Skeletal muscle tissue (tissue), 5 donors: ENCODE measurements at places on chromosomes 3 and 15. TPM values are rescaled to one million over a fixed set of nuclear protein-coding genes. Genes with fewer than 3 reads are reported as not detected.

Gene HYKK
- total RNA-seq: 3.7 TPM

Gene RHO
- not detected for total RNA-seq

Gene SAMMSON
- total RNA-seq: under 0.01 TPM

Gene CCR4
- total RNA-seq: not detected

Gene GOLGA6A
- total RNA-seq: 1.0 TPM

Gene CEP19
- total RNA-seq: 2.6 TPM

Gene CYP1A2
- total RNA-seq: not detected

Gene NCK1
- 36.5 TPM for total RNA-seq

Gene PLAAT1
- total RNA-seq: 14.6 TPM

Gene DNAJC13
- total RNA-seq: 44.4 TPM

Gene CCR1
- total RNA-seq: 3.7 TPM

Gene ATP8B4
- total RNA-seq: 15.1 TPM

Gene CCDC33
- total RNA-seq: 0.52 TPM

Gene VPS8
- total RNA-seq: 316 TPM

Gene LRRK1
- total RNA-seq: 3.7 TPM

Gene HYAL1
- 2.6 TPM for total RNA-seq

Gene CPLX3
- not detected for total RNA-seq

Gene C2CD4B
- total RNA-seq: 8.4 TPM

Gene SLC22A14
- under 0.01 TPM for total RNA-seq

Gene CLDN1
- 1.6 TPM for total RNA-seq

Gene NPAP1
- not detected for total RNA-seq

Gene SNX22
- total RNA-seq: 1.0 TPM

Gene ADGRG7
- not detected for total RNA-seq

Gene RLBP1
- 0.52 TPM for total RNA-seq

Gene GCHFR
- total RNA-seq: 1.6 TPM

Gene ARNT2
- total RNA-seq: 2.1 TPM

Gene ESYT3
- total RNA-seq: 14.1 TPM

Gene PLD1
- total RNA-seq: 31.3 TPM

Gene TWF2
- total RNA-seq: 18.8 TPM

Gene ATP1B3
- 30.8 TPM for total RNA-seq

Gene ST8SIA2
- 7.8 TPM for total RNA-seq

Gene MYZAP
- total RNA-seq: 2.6 TPM
